Right hindlimb (tissue), 1 donor: ENCODE measurements at places on chromosomes 4 and X.

DNA sequence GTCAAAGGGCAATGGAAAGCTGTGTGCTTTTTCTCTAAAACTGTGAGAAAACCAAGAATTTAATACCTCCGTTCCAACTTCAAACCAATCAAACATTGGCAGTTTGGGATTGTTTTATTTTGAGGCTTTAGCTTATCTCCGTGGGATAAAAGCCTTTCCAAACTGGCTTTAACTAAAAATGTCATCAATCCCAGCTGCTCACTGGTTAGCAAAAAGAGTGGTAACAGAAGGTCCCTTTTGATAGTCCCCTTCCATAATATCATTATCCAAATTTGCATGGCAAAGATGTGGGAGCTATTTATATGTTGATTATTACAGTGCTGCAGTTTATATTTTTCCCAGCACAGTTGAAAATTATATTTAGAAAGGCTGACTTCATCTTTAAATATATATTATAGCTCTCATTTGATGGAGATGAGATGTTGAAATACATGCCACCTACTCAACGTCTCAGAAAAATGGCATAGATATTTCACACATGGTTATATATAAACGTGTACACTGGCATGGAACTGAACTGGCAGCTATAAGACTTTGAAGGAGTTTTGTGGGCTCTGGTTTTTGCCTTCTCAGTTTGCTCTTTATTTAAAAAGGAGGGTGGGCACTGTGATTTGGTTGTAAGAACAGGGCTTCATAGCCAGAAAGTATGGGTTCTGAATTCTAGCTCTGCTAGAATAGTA lies 707.1 kb upstream of the SLIT2 start:
- DNase-seq, result no peak

DNA sequence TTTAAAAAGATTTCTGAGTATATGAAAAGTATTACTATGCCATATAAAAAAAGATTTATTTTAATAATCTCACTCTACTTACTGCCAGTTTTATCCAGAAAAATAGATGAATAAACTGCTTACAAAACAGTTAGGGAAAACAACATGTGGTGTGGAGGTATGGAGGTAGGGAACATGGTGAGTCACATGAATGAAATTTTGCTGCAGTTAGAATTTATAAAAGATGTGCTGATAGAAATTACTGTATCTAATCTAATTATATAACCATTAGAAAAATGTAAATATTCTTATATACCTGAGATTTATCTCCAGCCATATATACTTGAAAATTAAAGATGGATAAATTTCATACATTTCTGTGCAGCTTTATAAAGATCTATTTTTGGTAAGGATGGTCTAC lies 184.0 kb upstream of the ANK2 start:
- no peak for DNase-seq

DNA sequence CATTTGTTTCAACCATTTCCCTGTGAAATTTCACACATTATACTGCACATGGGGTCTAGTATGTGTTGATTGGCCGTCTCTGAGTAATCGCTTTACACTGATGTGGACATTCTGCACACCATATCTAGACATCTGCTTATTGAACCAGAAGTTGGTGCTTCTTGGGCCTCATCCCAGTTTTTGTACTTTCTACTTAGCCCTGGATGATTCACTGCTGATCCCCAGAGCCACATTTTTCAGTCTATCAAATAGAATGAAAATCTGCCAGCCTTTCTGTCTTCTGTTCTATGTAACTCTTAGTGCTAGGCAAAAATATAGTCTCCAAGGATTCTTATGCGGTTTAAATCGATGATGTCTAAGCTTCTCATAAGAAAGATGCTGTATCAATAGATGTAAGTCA lies 40.5 kb upstream of the RELL1 start:
- DNase-seq, result no peak

- no peak for DNase-seq
Observed at GRCh38 chr4:153205757-153206156, 1.5 kb downstream of the TRIM2 start.

DNA sequence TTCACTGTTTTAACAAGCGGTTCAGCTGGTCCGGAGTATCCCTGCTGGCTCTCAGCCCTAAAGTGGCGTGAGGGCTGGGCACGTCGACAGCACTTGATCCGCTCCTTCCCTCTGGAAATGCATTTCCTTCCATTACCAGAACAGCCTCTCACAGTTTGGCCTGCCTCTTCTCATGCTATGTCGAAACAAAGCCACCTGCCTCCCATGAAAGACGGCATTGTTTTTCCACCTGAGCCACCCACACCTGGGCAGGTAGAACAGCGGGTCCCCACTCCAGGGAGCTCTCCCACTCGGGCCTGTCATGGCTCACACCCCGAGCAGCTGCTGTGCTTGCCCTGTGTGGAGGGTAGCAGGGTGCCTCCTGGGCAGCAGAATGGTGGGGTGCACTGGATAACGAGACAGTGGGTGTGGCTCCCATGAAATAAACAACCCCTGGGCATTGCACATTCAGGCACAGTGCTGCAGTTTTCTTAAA lies 86.2 kb downstream of the FHDC1 start:
- no peak for DNase-seq
